Stimulated activated CD4-positive, alpha-beta T cell treated with anti-CD3 and anti-CD28 coated beads, Interleukin-12 subunit alpha, Interleukin-12 subunit beta, amount 100 ng/mL, for 24 hours (primary cell): ENCODE measurements at places on chromosomes 1 and 21.

DNA sequence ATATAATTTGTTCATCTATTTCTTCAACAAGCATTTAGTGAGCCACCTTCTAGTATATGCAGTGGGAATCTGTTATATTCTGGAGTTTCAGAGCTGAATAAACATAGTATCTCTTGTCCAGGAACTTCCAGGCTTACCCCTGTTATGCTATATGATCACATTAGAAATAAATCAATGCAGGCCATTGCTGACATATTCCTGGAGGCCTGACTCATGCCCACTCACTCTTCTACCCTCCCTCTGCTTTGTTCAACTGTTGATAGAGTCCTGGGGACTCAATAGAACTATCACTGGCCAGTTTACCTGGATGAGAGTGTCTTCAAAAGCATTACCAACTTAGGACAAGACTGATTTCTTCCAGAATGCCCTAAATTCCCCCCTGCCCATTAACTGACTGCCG, 29.3 kb upstream of the SRSF10 start:
- DNase-seq = no peak

- DNase-seq = no peak
Observed at GRCh38 chr1:230712470-230712942, 1.4 kb downstream of the AGT start.

GRCh38 chr1:209835782-209836298, 8.1 kb downstream of the UTP25 start:
- no peak for DNase-seq

DNA sequence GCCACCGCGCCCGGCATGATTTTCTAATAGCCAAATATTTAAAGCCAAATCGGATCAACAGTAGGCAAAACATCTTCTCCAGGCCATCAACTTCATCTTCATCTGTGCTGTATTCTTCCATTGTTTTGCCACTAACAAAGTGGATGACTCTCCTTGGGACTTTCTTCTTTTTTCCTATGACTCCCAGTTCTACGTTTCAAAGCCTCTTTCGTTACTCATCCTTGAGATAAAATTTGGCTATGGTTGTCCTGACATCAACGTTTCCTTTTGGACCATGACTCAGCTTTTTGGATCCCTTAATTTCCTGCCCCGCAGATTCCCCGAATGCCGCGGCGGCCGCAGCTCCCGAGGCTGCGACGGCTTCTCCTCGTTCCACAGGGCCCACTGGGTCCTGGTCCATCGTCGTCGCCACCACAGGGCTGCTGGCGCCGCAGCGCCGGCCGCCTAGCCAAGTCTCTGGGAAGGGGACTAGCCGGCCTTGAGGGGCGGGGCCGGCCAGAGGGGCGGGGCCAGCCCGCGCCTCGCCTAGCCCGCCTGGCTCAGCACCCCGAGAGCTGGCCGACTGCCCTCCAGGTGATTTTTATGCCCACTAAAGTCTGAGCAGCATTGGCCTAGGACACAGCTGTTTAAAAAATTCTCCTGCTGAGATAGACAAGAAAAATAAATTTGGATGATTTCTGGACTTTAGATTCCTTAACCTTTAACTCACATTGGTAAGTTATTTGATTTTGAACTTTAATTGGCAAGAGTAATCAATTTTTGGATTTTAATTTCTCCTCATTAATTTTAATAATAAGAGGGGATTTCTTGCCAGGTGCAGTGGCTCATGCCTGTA, 93.9 kb downstream of the ADCY10 start:
- peak; percentile 12 for DNase-seq

GRCh38 chr1:106278716-106279115, 777.8 kb upstream of the PRMT6 start:
- DNase-seq = no peak

GRCh38 chr1:51819810-51820209, 58.7 kb downstream of the NRDC start:
- no peak for DNase-seq

DNA sequence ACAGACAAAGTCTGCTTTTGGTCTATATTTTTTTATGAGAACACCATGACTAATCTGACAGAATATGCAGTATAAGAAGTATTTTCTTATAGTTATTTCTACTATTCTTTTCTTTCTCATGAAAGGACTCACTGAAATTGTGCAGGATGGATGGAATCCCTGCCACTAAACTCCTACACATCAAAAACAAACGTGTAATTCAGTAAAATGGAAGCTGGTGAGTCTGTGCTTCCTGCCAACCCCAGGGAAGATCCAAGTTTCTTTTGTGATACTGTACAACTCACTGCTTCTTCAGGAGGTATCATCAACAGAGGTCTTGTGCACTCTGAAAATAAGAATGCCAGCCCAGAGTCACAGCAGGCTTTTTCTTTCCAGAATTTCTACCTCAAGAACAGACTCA, 241.2 kb downstream of the MRPL39 start:
- no peak for DNase-seq
